LHCN-M2 (cell line): ENCODE measurements at places on chromosomes 3 and 15. TPM values are rescaled to one million over a fixed set of nuclear protein-coding genes. Genes with fewer than 3 reads are reported as not detected.

ACVR2B gene
- total RNA-seq = 1.5 and 1.7 TPM in 2 replicates

DNA sequence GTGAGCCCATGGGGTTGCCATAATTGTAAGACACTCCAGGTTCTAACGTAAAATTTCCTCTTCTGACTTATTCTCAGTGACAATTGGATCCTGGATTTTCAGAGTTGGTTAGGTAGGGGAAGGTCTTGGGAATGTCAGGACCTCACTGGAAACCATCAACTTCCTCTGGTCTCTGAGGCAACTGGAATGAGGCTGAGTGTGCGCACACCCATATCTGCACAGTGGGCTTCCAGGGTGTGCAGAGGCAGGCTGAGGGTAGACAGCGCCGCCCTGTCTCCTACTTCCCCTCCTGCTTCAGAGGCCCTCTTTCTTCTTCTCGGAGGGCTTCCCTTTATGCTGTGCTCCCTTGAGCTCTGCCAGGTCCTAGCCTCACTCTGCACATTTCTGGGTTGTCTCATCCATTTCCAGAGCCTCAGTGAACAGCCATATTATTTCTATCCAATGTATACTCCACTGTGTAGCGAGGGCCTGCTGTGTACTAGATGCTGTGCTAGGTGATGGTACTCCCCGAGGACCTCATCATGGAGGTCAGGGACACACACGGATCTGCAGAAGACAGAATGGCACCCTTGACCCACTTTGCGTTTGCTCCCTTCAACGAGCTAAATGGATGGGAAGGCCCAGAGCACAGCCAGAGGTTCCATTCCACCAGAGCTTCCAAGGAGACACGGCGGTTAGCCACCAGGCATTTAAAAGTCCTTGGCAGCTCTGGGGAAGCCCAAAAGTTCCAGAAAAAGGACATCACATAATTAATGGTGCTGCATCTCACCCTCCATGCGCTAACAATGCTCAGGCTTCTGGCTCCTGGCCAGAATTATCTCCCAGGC lies 18.3 kb downstream of the ACAA1 start:
- no peak for DNase-seq

GRCh38 chr3:128698211-128699047 lies 27.6 kb upstream of the RAB7A start:
- DNase-seq = no peak

CAPN3 gene
- total RNA-seq = 0.17 and 0.77 TPM in 2 replicates

GRCh38 chr3:155919728-155920127 lies 49.3 kb downstream of the GMPS start:
- DNase-seq = no peak

DNA sequence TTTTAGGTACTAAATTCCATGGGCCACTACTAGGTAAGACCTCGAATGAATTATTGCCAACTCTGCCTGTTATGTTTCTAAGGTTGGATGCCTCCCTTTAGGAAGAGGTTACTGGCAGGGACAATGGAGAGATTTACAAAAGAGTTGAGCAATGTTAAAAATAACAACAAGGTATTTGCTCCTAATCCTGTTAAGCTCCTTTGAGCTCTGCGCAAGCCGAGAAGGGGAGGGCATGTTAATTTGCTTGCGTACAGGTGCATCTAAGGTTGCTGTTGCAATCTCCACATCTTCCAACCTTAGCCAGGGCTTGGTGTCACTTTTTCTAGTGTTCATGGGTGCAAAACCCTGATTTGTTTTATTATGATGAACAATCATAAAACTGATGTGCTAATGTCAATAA lies 161.5 kb upstream of the TPM1 start:
- DNase-seq = no peak

RBPMS2 gene
- total RNA-seq = not detected in 2 replicates

TRPM1 gene
- not detected in 2 replicates for total RNA-seq
